AML-193 (cell line): ENCODE measurements at places on chromosomes 4 and X.
A peak's percentile ranks its signal among the peaks of the same experiment; 100 is the strongest.

DNA sequence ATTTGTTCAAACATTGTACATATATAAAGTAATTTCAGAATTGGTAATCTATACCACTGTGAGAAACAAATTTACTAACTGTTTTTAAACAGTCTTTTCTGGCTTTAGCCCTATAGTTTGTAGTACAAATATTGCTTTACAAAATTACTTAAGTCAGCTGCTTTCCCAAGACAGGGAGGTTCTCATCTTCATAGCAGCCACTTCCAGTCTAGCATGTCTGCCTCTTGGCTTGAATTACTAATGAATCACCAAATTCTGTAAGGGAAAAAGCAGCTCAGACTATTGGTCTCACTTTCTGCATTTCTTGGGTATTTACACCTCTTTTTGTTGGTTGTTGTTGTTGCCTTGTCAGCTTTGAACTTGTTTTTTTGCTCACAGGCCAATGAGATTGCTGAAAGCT, 187.2 kb downstream of the NPFFR2 start:
- DNase-seq = no peak

- no peak for DNase-seq
Observed at GRCh38 chrX:69033936-69034335, 131.3 kb downstream of the PJA1 start.

GRCh38 chr4:78426972-78427371, 124.6 kb upstream of the ANXA3 start:
- no peak for DNase-seq

- DNase-seq = no peak
Observed at GRCh38 chrX:108177351-108178142, 86.0 kb downstream of the ATG4A start.

DNA sequence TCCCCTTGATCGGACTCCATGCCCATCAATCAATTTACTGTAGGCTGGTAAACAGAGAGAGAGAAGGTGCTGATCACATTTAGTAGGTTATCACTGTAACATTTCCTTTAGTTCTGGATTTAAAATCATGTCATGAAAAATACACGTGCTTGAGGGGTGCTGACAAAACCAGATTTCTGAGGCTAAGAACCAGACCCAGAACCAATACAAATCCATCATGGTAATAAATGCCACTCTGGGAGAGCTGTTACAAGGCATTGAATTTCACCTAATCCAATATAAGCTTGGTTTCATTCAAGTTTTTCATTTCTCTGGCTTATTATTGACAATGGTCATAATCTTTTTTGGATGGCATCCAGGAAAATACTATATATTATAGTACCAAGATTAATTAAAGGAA, 54.5 kb downstream of the FBXO8 start:
- DNase-seq = no peak

GRCh38 chrX:13579661-13580060, 10.3 kb downstream of the EGFL6 start:
- no peak for DNase-seq

- peak; percentile 22 for DNase-seq
Observed at GRCh38 chr4:24551492-24552289, 32.7 kb downstream of the DHX15 start.

DNA sequence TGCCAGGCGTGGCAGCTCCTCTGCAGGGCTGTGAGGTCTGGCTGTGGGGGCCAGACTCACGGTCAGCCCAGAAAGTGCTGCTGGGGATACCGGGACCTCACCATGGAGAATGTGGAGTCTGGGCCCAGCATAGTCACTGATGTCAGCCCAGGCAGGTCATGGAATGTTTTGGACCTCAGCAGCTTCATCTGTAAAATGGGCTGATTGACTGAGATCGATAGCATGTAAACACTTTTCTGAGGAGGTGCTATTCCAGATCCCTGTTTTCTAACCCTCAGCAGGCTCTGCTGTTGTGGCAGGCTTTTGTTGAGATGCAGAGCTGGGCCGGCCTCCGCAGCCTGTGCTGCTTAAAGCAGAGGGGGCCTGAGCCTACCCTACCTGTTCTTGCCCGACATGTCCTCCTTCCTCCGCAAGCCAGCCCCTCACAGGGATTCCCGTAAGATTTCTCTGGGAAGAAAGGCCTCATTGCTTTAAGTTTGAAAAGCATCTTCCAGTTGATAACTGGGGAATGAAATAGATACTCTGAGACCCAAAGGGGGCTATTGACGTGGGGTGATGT, 38.3 kb upstream of the HGFAC start:
- DNase-seq = no peak

- no peak for DNase-seq
Observed at GRCh38 chr4:138689187-138689586, 326.4 kb upstream of the NOCT start.

GRCh38 chrX:116318672-116319071, 117.7 kb upstream of the SLC6A14 start:
- no peak for DNase-seq

- no peak for DNase-seq
Observed at GRCh38 chrX:120304256-120304655, 7.0 kb downstream of the TMEM255A start.

GRCh38 chr4:38320343-38320695, 343.7 kb upstream of the KLF3 start:
- DNase-seq = no peak

- no peak for DNase-seq
Observed at GRCh38 chr4:87632469-87632868, 17.6 kb upstream of the DMP1 start.

DNA sequence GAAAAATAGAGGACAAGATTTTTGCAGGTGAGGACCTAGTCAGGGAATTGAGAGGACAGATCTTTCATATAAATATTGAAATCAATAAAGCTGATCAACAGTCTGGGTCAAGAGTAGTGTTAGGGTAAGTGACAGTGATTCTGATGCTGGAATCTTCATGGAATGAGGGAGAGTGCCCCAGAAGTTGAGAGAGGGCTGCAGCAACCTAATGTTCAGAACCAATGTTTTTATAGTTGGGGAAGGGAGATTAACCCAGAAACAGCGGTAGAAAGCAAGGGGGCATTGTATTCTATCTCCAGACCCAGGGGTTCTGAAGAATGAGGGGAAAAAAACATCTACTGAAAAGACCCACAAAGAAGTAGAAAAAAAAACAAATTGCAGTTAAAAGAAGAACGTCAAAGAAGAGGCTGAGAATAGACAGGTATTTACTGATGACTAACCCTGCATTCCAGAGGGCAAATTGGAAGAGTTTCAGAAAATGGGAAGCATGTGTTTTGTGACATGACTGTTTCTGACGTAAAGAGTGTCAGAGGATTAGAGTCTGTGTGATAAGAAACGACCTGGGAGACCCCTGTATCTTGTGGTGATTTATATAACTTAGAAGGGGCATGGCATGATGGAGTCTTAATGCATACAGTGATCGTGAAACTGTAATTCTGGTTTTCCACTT, 819.6 kb upstream of the EPHA5 start:
- no peak for DNase-seq

DNA sequence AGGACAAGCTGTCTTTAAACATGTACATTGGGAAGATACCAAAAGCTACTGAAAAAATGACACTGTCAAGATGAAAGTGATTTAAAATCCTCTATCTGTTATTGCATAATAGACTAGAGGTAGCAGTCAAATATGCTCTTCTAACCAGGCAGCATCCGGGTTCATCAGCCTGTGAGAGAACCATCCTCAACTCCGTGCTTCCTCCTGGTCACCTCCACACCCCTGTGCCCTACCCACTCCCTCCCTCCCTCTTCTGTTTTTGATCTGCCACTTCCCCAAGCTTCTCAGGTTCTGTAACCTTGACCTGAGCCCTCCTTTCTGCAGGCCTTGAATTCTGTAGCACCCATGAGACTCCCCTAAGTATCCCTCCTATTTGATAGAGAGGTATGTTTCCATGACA, 5.9 kb downstream of the NOX1 start:
- DNase-seq = no peak

DNA sequence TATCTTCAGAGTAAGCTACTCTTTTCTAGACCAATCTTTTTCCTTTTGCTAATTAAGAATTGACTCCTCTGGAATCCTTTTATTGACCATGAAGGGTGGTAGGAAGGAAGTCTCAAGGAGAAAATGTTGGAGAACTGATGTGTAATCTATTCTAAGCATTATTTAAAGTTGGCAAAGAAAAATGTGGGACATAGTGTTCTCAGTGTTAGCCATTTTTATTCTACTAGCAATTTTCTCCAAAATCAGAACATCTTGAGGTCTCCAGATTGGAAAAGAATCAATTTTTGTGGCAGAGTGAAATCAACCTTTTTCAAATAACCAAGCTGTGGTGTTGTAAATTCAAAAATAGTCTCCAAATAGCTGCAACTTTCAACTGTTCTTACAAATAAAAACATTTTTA, 18.4 kb upstream of the DMP1 start:
- DNase-seq = no peak

DNA sequence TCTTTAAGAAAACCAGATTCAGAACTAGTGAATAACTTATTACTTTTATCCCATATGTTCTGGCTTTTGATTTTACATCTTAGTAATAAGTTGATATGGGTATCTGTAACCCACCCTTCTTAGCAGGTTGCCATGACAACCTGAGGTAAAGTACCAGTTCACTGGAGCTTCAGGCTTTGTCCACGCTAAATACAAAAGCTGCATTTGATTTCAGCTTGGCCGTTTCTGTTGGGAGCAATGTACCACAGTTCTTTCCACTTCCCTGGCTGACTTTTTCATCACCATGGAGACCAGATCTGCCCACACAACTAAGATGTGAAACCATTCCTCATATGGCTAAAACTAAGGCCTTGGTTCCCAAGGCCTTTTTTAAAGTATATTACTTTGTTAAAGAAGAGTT, 26.1 kb downstream of the KLHL34 start:
- DNase-seq = no peak

DNA sequence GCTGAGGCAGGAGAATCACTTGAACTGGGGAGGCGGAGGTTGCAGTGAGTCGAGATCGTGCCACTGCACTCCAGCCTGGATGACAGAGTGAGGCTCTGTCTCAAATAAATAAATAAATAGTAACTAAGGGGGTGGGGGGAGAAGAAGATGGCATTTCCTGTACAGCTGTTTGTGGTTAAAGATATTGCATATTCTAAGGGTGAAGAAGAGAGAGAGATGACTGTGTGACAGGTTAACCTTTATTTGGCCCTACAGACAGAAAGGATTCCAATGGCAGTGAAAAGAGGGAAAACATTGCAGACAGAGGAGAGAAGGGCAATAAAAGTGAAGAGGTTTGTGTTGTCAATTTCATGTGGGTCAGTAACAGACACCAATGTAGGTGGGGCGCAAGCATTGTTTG, 9.4 kb downstream of the TASL start:
- no peak for DNase-seq

- DNase-seq = no peak
Observed at GRCh38 chr4:31995943-31996901, 1276.1 kb downstream of the PCDH7 start.

DNA sequence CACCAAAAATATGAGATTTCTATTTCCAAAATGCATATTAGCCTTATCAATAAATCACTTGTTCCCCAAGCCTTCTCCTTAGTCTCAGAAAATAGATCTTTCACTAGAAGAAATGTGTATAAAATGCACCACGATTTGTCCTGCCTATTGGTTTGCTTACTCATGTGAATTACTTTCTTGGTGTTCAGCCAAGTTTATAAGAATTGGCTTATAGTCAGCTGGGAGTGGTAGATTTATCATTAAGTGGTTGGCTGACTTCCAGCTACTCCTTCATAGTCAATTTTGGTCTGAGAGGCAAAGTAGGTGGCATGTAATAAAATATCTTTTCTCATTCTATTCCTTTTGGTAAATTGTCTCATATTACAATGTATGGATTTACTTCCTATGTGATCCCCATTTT, 1.3 kb downstream of the SULT1E1 start:
- no peak for DNase-seq

- no peak for DNase-seq
Observed at GRCh38 chr4:153531000-153531358, 64.8 kb downstream of the TMEM131L start.

- DNase-seq = no peak
Observed at GRCh38 chr4:5448221-5448620, 260.1 kb downstream of the EVC2 start.

- no peak for DNase-seq
Observed at GRCh38 chr4:137000432-137000831, 531.9 kb downstream of the PCDH18 start.

- no peak for DNase-seq
Observed at GRCh38 chr4:24158031-24158430, 268.2 kb upstream of the PPARGC1A start.

- DNase-seq = no peak
Observed at GRCh38 chr4:38889143-38889542, 21.5 kb downstream of the FAM114A1 start.

DNA sequence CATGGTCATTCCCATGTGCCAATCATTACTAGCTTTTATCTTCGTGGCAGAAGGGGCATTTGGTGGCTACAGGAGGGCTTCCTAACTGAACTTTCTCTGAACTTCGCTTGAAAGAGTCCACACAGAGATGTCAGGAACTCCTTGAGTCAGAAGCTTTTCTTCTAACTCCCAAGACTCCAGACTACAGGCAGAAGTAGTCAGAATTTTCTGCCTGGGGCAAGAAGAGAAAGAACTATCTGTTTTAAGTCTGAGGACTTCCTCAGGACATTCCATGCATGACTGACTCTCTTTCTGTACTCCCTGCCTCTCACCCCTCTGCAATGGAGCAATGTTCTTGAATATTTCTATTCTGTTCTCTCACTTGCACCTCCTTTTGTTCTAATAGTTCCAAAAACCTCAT, 170.5 kb upstream of the TBC1D9 start:
- DNase-seq = no peak

DNA sequence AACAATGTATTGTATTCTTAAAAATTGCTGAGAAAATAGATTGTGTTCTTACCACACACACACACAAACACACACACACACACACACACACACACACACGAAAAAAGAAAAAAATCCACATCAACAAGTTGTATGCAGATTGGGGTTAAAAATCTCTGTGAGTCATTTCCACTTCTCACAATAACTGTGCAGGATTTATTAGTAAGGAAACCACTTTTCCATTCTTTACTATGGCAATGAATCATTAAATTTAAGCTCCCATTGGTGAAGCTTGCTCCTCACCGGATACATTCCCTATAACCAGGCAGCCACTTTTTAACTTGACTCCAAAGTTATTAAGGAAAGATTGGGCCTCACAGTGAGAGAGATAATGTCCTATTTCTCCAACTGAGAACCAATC, 19.7 kb upstream of the MAGEE1 start:
- no peak for DNase-seq

- DNase-seq = no peak
Observed at GRCh38 chr4:89212666-89213381, 94.8 kb downstream of the GPRIN3 start.

DNA sequence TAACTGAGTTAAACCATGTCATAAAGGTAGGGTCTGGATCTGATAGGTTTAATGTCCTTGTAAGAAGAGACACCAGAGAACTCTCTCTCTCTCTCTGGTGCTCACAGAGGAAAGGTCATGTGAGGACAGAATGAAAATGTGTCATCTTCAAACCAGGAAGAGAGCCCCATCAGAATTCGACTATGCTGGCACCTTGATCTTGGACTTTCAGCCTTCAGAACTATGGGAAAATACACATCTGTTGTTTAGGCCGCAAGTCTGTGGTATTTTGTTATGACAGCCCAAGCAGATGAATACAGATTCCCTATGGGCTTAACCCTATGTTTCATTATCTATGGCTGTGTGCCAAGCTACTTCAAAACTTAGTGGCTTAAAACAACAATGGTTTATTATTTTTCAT, 105.5 kb upstream of the DDIT4L start:
- no peak for DNase-seq
